T-helper 1 cell (primary cell): ENCODE measurements at places on chromosomes 16 and 17.

DNA sequence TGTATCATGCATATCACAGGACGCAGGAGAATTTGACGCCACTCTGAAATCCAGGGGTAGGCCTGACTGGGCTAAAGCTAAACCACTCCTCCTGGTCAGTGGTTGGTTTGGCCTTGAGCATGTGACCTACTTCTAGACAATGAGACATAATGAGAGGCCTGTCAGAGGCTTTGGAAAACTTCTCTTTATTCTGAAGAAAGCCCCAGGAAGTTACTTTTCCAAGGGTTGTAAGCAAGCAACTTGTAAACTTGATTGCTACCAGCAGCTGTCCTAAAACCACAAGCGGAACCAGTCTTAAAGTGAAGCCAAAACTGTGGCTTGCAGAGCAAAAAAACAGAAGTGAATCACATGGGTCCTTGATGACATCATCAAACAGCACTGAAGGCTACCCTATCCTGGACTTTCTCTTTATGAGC is 138.2 kb upstream of the COX10 start:
- DNase-seq = no peak

DNA sequence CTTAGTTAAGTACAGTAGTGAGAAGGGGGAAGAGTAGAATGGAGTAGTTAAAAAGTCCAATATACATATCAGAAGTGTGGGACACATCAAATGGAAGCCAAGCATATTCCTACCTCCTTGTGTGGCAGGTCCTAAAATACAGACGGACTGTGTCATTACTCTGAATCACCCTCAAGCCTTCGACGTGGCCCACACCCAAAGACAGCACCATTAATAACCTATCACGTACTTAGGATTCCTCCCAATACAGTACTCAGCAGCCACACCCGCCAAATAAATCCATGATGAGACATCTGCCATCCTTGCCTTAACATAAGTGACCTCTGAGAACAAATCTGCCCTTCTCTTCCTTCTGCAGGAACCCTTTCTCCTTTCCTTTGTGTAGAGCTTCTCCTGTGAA is 38.9 kb downstream of the UBE2G1 start:
- no peak for DNase-seq

DNA sequence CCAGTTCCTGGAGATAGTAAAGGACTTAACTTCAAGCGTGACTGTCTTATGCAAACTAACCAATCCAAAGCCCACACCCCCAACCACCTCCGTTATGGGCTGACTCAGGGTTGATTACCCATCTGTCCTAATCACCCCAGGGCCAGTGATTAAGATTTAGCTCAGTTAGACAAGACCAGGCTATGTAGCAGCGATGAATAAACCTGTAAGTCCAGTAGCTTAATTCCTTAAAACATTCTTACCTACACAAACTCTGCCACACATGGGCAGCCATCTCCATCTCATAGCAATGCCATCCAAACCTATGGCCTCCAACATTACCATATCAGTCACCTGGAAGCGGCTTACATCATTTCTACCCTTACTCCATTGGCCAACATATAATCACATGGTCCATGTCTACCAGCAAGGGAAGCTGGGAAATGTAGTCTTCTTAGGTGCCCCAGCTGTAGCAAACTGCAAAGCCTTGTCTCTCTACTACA is 266.7 kb downstream of the SHISA9 start:
- DNase-seq = no peak

DNA sequence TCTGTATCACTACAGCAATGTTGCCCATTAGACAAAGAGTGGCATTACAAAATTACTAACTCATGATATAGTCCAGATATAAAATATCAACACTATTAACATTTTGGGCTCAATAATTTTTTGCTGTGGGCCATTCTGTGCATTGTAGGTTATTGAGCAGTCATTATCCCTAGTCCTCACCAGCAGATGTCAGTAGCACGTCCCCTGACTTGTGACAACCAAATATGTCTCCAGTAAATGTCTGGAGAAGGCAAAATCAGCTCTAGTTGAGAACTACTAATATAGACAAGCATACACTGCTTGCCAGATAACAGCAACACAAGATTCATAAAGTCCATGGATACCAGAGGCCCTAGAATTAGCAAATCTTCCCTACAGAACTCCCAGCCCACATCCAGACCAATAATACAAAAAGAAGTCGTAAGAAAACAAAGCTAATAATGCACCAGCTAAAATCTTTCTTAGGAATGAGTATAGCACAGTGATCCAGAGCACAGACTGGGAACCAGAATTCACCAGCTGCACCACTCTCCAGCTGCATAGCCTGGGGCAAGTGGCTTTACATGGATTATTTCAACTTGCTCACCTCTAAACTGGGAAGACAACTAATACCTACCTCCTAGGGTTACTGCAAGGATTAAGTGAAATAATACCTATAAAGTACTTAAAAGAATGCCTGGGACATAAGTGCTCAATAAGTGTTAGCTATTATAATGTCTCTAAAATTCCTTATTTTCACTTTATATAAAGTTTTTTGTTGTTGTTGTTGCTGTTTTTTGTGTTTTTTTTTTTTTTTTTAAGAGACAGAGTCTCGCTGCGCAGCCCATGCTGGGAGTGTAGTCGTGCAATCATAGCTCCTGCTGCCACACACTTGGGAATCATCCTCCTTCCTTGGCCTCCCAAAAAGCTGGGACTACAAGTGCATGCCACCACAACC is 23.7 kb downstream of the HELZ start:
- peak; percentile 2 for DNase-seq

GRCh38 chr17:42025936-42026335 is 6.0 kb downstream of the NKIRAS2 start:
- no peak for DNase-seq

DNA sequence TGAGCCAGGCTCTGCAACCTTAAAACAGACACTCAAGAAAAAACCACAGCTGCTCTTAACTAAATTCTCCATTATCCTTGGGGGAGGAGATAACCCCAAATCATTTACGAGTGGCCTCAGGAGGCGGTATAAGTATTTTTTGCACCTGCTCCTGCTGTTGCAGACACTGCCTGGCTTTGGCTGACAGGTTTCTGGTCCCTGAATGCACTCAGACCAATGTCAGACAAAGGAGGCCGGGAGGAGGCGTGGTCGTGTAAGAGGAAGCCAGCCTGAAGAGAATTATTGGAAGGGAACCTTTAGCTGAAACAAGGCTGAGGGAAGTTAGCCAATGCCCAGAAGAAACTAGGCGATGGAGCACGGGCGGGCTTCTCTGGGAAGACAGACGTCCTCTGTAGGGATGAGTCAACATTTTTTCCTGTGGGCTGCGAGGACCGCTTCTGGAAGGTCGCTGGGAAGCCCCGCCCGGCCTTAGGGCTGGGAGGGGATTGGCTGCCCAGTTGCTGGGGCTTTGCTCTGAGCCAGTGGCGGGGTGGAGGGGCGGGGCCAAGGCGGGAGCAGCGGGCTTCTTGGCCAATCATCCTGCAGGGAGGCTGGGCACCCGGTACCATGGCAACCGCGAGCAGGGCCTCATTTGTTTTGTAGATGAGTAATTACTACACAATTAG is 82.3 kb downstream of the CCDC182 start:
- no peak for DNase-seq

DNA sequence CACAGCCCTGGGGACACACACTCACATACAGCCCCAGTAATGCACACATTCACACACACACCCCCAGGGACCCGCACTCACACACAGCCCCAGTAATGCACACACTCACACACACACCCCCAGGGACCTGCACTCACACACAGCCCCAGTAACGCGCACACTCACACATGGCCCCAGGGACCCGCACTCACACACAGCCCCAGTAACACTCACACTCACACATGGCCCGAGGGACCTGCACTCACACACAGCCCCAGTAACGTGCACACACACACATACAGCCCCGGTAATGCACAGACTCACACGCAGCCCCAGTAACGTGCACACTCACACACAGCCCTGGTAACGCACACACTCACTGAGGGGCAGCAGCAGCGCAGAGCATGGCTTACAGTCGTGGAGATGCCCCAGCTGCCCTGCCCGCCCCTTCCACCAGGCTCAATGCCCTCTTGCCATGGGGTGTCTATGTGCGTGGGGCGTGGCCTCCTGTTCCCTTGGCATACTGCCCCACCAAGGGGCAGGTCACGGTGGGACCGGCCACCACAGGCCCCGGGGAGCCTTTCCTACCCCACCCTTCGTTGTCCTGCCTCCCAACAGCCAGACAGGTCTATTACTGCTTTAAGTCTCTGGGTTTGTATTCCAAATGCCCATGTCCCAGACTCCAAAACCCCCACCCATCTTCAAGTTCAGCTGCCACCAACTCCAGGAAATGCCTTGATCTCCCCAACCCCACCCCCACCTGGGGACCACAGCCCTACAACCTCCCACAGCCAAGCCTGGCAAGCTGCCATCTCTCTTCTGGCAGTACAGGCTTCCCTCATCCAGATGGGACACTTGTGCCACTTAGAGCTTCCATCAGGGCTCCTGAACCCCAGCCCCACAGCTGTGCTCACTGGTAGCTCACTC is 2.7 kb downstream of the CCDC102A start:
- peak; percentile 40 for DNase-seq

DNA sequence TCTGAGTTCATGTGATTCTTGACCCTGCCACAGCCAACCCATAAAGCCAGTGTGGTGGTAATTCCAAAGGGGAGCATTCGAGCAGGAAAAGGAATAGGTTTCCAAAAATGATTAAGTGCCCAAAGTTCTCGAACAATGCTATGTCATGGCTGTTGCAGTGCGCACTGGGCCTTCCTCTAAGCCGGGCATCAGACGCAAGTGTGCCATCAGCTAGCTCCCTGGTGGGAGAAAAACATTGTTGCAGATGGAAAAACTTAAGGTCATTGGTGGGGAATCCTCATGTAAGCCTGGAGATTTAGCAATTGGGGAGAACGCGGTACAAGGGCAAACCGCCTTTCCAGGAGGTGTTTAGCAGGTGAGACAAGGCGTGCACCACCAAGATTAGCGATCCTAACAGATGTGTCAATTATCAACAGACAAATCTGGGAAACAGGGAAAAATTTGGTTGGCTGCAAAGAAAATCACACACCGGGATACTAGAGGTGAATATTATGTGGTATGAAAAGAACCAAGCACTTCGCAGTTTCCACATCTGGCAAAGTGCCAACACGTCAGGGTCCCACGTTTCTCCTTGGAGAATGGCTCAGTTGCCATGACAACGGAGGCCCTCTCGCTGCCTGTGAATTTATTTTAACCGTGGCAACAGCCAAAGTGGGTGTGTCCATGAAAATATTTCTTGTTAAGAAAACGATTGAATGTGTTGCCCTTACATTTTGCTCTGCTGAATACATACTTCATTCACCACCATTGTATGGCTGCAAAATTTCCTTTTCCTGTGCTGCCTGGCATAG is 118.5 kb upstream of the CACNG5 start:
- DNase-seq = no peak

GRCh38 chr17:21352221-21352980 is 23.8 kb upstream of the KCNJ12 start:
- DNase-seq = no peak

GRCh38 chr16:9602189-9602588 is 510.7 kb downstream of the HAPSTR1 start:
- DNase-seq = no peak

DNA sequence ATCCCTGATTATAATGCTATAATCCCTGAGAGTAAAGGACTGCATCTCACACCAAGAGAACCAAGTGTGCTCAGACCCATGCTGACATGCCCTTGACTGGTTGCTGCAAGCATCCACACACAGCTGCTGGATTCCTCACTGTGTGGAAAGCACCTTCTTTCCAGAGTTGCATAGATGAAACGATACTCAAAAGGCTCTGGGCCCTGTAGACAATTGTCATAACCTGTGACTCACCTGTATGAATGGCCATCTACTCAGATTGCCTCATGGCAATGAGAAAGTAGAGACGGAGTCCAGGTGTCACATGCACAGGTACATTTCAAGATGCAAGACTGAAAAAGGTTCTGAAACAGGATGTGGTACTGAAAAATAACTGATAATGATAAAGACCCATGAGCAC is 58.1 kb downstream of the MPHOSPH6 start:
- DNase-seq = no peak

DNA sequence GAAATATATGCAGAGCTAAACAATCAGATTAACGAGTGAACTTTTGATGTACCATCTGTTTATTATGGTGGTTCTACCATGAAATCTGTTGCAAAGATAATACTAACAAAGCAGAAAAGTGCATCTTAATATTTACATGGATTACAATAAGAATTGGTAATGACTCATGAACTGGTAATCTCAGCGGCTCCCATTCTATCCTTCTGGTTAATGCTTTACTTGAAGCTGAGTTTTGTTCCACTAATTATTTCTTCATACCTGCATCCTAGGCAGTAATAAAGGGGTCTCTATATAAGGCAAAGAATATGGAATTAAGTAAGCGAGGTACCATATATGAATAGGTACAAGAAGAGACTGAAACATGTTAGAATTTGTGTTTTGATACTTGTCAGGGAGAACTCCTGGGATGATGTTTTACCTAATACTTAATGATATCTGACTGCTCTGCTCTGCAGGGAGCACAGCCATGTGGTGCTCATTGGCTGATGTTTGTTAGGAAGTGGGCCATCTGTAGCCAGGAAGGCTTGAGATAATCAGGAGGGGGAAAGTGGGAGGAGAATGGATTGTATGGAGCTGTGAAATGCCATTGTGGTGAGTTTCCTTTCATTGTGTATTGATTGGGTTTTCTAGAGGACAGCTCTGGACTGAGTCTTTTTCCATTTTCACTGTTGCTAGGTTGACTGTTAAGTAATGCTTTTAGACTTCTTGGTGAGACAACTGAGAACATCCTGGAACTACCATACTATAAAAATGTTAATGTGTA is 52.6 kb downstream of the MAP2K6 start:
- DNase-seq = no peak

GRCh38 chr16:82788919-82789318 is 162.2 kb downstream of the CDH13 start:
- no peak for DNase-seq

DNA sequence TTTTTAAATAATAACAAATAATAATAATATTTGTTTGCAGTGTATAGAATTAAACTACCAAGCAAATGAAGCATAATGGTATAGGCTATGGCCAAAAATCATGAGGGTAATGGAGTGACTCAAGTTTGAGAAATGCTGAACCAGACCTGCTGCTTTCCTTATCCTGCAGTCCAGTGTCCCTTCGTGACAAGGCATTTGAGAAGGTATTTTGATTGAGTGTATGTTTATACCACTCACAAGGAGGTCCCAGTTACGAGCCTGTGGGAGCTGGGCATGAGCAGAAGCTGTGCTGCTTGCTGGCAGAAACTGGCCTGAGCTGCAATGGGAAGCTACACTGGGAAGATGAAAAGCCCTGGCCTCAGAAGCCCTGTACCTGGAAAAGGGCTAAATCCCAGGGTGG is 50.3 kb downstream of the GNAO1 start:
- DNase-seq = no peak
